ENCODE measurements at places on chromosomes 5 and 9. TPM values are rescaled to one million over a fixed set of nuclear protein-coding genes. Genes with fewer than 3 reads are reported as not detected.

- DNase-seq = no peak
Observed at GRCh38 chr9:136455043-136456002, 15.7 kb upstream of the INPP5E start.

GRCh38 chr5:14449052-14449661, 132.4 kb upstream of the OTULINL start:
- no peak for DNase-seq

DNA sequence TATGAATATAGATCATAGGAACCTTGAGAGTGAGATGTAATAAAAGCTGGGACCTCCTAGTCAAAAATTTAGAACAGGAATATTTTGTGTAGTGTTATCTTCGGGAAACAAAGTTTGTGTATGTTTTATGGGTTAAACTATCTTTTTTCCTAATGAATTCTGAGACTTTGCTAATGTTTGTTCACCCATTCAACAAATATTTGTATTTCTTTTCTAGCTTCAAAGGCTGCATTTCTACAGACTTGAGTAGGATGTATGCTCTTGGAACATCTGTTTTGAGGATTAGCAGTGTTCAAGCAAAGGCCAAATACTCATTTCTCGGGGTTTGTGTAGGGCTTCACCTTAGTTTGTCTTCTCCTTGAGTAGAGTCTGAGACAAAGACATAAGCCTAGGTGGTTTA, 16.2 kb downstream of the NDUFS4 start:
- no peak for DNase-seq

DNA sequence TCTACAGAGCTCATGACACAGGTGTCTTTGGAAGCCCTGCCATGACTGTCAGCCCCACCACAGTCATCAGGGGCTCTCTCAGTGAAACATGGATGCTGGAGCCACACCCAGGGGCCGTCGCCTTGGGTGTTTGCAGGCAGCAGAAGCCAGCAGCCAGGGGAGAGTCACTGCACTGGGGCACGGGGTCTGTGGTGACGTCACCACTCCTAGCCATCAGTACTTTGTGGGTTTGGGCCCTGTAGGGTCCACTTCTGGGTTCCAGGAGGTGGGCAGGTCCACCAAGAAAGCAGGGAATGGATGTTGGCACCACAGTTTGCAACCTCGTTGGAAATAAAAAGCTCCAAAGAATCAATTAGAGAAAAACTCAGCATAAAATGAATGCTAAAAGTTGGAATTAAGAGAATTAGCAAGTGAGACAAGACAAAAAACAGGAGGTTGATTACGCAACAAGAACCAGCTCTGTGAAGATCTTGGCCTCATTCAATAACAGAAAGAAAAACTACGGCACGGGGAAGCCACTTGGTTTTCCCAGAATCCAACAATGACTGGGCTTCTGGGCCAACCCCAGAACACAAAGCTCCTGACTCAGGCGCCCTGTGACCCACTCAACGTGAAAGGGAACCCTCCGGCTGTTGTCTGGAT, 34.3 kb downstream of the MED10 start:
- no peak for DNase-seq

DNA sequence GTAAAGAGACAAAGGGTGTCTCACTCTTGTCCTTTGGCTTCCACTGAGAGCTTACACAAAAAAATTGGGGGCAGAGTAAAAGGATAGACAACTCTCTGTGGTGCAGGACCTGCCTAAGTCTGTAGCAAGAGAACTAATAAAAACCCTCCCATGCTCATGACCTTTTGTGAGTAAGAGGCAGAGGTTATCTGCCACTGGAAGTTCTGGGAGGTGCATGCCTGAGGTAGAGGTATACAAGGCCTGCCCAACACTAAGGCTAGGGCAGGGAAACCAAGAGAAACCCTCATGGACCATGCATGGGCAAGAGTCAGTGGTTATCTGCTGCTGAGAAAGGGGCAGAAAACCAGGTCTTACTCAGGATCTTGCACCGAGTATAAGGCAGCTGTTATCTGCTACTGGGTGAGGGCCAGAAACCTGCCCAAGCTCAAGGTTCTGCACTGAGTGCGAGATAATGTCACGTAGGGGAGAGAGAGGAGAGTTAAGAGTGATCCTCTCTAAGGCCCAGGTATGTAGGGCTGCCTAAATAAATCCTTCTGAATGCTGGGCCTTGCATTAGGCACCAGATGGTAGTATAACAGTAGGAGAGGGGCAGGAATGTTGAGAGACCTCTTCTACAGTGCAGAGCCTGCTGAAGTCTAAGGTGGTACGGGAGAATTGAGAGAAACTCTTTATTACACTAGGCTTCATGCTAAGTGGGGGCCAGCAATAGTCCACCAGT, 143.4 kb downstream of the MACROH2A1 start:
- no peak for DNase-seq

DNA sequence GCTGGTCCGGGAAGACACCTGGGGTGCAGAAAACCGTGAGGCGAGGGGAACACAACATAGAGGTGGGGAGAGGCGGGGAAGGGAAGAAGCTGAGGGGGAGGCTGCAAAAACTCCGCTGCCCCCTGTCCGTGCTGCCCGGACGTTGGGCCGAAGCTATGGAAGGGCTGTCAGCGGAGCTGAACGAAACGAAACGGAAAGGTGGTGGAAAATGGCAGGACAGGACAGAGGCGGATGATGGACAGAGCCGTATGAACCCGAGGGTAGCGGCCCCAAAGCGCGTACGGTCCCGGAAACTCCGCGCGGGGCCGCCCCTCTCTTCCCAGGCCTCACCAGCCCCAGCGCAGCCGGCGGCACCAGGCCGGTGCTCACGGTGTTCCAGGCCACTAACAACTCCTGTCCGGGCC, 272 bp downstream of the ANAPC2 start:
- no peak for DNase-seq

DNA sequence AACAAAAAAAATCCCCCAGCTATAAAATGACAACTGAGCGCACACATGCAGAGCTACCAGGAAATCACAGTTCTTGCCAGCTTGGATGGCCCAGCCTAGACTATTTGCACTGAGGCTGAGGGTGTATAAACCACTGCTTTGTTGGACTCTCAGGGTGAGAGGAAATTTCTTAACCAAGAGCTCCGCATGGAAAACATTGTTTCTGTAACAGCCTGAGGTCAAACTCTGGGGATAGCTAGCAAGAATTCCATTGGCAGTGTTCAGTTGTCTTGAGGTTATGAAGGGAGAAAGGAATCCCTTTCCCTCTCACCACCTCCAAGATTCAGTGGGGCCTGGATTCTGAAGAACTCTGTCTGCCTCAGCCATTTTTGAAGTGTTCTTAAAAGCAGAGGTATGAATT, 360.0 kb downstream of the OSTF1 start:
- no peak for DNase-seq

GRCh38 chr5:55564721-55565120, 30.0 kb upstream of the PLPP1 start:
- DNase-seq = no peak

DNA sequence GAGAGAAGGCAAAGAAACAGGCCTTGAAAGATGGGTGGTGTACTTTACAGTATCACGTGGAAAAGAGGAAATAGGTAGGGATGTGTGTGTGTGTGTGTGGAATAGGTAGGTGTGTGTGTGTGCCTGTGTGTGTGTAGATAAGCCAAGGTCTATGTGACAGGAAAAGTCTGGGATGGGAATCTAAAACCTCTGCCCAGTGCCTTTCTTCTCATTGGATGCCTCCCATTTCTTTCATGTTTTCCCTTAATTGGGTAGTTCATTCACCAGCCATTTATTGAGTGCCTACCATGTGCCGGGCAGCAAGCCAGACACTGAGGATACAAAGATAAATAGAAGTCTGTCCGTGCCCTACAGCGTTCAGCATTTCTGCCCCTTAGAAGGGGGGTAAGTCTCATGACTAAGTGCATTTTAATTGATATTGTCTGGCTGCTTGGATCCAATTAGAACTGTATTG, 1.0 kb downstream of the URM1 start:
- no peak for DNase-seq

- DNase-seq = no peak
Observed at GRCh38 chr5:116482394-116482793, 92.2 kb downstream of the SEMA6A start.

GRCh38 chr5:178577376-178577839, 12.8 kb downstream of the COL23A1 start:
- DNase-seq = peak; percentile 34

DNA sequence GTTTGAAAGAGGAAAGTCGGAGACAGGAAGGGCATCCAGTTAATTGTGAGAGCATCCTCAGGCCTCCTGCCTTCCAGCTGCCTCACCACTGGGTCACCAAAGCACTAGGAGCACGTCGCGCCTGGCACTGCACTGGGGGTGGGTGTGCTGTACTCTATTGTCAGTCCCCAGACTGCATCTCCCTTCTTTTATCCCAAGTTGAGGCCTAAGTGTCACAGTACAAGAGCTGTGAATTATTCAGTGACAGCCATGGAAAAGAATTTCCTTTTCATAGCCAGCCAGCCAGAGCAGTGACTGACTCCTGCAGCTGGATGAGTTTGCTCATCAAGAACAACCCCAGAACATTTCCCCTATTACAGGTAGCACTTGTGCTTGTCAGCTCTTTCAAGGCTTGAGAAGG, 16.3 kb downstream of the CLTA start:
- DNase-seq = no peak

- peak; percentile 62 for DNase-seq
Observed at GRCh38 chr5:159097784-159098602, 1.7 kb downstream of the EBF1 start.

GRCh38 chr9:96514800-96515158, 64.8 kb downstream of the HABP4 start:
- no peak for DNase-seq

DNA sequence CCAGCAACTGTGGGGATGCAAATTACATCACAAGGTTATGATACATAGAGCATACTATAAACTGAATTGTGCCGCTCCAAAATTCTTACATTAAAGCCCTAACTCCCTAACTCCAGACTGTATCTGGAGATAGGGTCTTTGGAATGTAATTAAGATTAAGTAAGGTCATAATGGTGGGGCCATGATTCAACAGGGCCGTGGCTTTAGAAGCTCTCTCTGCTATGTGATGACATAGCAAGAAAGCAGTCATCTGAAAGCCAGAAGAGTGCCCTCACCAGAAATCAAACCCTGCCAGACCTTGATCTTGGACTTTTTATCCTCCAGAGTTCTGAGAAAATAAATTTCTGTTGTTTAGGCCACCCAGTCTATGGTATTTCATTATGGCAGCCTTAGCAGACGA, 123.9 kb downstream of the FBXL17 start:
- DNase-seq = no peak

- DNase-seq = no peak
Observed at GRCh38 chr9:76585487-76586389, 126.8 kb downstream of the GCNT1 start.

DNA sequence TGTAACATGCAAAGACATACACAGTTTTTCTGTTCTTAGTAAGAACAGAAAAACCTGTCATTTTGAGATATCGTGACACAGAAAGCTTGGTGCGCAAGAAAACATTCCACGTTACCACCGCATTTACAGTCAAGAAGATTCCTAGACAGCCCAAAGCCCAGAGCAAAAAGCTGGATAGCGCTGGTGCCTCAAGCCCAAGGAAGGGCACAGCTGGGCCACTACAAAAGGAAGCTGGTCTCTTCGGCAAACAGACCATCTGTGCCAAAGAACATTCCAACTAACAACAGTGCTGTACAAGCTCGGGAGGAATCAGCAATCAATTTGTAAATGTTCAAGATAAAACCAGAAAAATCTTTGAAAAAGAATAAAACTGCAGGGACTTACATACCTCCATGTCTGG, 31.0 kb downstream of the PSMB7 start:
- no peak for DNase-seq

- no peak for DNase-seq
Observed at GRCh38 chr5:72070529-72070928, 36.7 kb upstream of the MAP1B start.

DNA sequence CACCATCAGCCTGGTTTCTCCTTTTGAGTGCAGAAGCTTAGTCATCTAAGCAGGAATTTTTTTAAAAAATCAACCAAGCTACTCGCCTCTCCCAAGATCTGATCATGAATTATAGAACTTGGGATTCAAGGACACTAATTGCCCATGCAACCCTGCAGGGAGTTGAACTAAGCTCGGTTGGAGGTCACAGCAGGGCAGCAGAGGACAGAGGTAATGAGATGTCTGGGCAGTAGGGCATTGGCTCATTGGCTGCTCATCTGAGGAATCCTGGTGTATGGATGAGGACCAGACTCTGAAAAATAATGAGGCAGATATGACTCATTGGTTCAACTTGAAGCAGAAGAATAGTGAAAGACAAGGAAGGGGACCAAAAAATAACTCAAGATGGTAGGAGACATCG, 111.8 kb upstream of the TLE1 start:
- DNase-seq = no peak

DNA sequence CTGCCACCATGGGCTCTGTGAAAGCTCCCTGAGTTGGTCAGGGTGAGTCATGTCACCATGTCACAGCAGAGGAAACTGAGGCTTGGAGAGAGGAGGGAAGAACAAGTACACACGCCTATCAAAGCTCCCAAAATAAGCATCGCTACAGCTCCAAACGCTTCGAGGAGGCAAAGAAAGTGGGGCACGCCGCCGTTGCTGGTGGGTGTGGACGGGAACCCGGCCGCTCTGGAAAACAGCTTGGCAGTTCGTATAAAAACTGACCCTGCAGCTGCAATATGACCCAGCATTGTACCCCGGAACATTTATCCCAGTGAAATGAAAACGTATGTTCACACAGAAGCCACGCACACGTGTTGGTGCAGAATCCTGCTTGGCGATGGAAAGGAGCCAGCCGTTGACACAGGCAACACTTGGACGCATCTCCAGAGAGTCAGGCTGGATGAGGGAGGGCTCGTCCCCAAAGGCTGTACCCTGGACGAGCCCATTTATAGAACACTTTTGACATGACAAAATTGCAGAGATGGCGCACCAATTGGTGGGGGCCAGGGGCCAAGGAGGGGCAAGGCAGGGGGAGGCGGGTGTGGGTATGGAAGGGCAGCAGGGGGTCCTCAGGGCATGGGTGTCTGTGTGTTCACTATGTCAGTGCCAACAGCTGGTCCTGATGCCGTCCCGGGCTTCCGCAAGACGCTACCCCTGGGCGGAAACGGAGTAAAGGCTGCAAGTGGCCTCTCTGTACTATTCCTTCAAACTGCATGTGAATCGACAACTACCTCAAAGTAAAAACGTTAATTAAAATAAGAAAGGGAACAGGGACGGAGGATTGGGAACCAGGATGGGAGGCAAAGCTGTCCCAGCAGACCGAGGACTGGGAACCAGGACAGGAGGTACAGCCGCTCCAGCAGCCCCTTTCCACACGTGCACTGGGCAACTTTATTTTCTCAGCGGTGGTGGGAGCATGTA, 173.0 kb downstream of the OLFM1 start:
- no peak for DNase-seq

C5orf52 gene
- total RNA-seq = not detected

OR4F3 gene
- total RNA-seq = not detected

LCN10 gene
- 5.5 TPM for total RNA-seq

CCDC171 gene
- 27.1 TPM for total RNA-seq

ACO1 gene
- 26.3 TPM for total RNA-seq

TRAF1 gene
- total RNA-seq = 8.0 TPM

PTGR1 gene
- total RNA-seq = 43.5 TPM

GABRP gene
- 0.45 TPM for total RNA-seq

ERAP2 gene
- 14.8 TPM for total RNA-seq

STPG3 gene
- total RNA-seq = not detected

MAN1B1 gene
- 48.3 TPM for total RNA-seq

KLF4 gene
- 63.8 TPM for total RNA-seq

Data from sciatic nerve (tissue), 2 donors.